ENCODE measurements at places on chromosomes 4 and X.

DNA sequence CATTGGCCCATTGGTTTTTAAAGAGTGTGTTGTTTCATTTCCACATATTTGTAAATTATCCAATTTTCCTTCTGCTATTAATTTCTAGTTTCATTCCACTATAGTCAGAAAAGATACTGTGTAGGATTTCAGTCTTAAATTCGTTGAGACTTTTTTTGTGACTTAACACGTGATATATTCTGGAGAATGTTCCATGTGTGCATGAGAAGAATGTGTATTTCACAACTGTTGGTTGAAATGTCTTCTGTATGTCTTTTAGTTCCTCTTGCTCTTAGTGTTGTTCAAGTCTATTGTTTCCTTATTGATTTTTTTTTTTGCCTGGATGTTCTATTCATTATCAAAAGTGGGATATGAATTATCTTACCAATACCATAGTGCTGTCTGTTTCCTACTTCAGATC is 606.9 kb downstream of the RPA4 start:
- H3K4me3 ChIP-seq, result no peak overlapping the region
- H3K36me3 ChIP-seq, result no peaks in the 10 kb centered on the region
- no peaks in the 10 kb centered on the region for H3K4me1 ChIP-seq
- no peak for DNase-seq
- no peak overlapping the region for H3K27ac ChIP-seq
- H3K27me3 ChIP-seq, result no peaks in the 10 kb centered on the region

DNA sequence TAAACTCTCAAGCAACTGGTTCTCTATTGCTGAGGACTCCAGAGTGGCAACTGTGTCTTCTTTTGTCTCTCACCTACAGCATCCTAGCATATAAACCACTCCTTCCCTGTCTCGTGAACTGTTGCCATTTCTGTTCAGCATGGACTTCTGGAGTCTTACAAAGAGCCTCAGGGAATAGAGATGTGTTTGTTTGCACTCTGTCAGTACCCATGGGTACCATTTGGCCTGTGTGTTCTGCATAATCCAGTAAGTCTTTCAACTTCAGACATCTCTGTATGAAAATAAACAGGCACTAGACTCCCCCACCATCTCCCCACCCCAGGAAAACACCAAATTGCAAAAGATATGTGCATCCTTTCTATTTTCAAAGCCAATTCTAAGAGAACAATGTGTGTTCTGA is 1351.6 kb upstream of the PABPC4L start:
- H3K27ac ChIP-seq, result no peak overlapping the region
- no peak overlapping the region for H3K4me3 ChIP-seq
- DNase-seq, result no peak
- no peaks in the 10 kb centered on the region for H3K36me3 ChIP-seq
- no peaks in the 10 kb centered on the region for H3K27me3 ChIP-seq

DNA sequence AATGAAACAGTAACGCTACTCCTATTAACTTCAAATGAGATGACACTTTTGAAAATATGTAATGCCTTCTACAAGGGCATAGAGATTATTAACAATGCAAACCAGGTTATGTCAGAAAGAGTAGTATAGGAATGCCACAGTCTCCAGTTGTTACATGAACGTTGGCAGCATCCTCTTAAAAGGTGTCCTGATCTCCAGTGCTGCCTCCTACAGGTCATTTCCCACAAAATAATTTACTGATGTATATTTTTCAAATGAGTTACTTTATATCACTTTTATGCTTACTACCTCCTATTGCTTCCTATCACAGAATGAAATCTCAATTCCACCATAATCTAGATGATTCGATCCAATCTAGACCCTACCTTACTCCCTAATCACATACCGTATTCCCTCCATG is 195.2 kb upstream of the EPHA5 start:
- no peaks in the 10 kb centered on the region for H3K27me3 ChIP-seq
- no peaks in the 10 kb centered on the region for H3K36me3 ChIP-seq
- no peak for DNase-seq
- H3K4me3 ChIP-seq, result no peak overlapping the region

- H3K27ac ChIP-seq, result no peak overlapping the region
- no peaks in the 10 kb centered on the region for H3K27me3 ChIP-seq
- no peaks in the 10 kb centered on the region for H3K4me1 ChIP-seq
- no peak overlapping the region for H3K4me3 ChIP-seq
- no peaks in the 10 kb centered on the region for H3K36me3 ChIP-seq
- no peak for DNase-seq
Measured at GRCh38 chrX:105565856-105566255, 256.5 kb upstream of the NRK start.

- no peak overlapping the region for H3K4me3 ChIP-seq
- DNase-seq, result no peak
- no peaks in the 10 kb centered on the region for H3K4me1 ChIP-seq
Measured at GRCh38 chrX:39331082-39331704, 529.9 kb downstream of the MID1IP1 start.

DNA sequence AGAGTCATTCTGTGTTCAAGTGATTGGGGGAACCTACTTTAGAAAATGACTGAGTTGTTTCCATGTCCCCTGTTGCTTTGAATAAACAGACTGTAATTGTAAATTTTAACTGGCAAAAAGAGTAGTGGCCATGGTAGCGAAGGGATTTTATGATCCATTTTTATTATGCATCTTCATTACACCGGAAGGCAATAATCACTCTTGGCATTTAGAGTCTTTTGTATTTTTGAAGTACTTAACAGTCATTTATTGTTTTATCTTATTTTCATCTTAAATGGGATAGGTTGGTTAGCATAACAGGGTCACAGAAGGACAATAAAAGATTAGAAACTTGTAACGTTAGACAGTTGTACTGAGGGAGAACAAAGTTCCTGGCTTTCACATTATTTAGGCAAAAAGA is 11.0 kb upstream of the OTC start:
- no peak overlapping the region for H3K27ac ChIP-seq
- no peaks in the 10 kb centered on the region for H3K4me1 ChIP-seq

GRCh38 chrX:13911586-13911985 is 94.7 kb upstream of the GPM6B start:
- peaks cover 1% of the 10 kb centered on the region for H3K4me1 ChIP-seq
- H3K27me3 ChIP-seq, result no peaks in the 10 kb centered on the region
- no peak overlapping the region for H3K27ac ChIP-seq
- H3K4me3 ChIP-seq, result no peak overlapping the region

DNA sequence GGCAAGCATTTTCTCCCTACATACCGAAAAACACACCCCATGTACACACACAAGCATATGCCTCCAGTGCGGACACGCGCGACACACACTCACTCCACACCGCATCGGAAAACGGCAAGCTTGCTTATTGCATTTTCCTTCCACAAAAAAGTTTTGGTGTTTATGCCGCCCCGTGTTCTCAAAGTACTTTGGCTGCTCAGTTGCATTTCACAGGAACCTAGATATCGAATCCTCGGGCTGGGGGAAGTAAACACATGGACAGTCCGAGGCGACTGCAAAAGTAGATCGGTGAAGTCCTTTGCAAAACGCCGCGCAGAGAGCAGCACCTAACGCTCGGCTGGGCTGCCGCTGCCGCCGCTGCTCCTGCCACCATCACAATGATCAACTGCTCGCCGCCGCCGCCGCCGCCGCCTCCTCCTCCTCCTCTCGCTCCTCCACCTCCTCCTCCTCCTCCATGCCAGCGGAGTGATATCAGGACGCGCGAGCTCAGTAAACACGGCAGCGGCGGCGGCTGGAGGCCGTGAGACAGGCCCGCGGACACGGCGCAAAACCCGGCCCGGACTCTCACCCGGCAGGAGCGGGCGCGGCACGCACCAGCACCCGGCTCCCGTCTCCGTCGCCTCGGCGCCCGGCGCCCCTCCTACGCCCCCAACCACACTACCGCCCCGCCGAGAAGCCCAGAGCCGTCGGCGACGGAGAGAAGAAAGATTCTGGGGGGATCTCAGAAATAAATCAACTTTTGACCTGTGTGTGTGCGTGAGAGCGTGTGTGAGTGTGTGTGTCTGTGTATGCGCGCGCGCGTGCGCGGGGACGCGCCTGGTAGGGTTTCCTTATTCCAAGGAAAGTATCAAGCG is at the start of gene MAML3:
TSS of gene MAML3 (minus strand) at position 467 of the 854 bp plus-strand sequence. CDS start 857 bp downstream, outside the sequence.
- H3K27ac ChIP-seq, result peak within 1 kb of the TSS; percentile 91
- no peaks in the 10 kb centered on the region for H3K4me1 ChIP-seq
- peak within 1 kb of the TSS; percentile 97 for H3K4me3 ChIP-seq
- no peaks in the 10 kb centered on the region for H3K36me3 ChIP-seq
- peak; percentile 98 for DNase-seq
- H3K27me3 ChIP-seq, result no peaks in the 10 kb centered on the region

- no peak overlapping the region for H3K27ac ChIP-seq
- no peaks in the 10 kb centered on the region for H3K27me3 ChIP-seq
- DNase-seq, result no peak
- H3K4me3 ChIP-seq, result no peak overlapping the region
- H3K4me1 ChIP-seq, result peaks cover 2% of the 10 kb centered on the region
Measured at GRCh38 chr4:14857981-14858380, 144.3 kb upstream of the CPEB2 start.

DNA sequence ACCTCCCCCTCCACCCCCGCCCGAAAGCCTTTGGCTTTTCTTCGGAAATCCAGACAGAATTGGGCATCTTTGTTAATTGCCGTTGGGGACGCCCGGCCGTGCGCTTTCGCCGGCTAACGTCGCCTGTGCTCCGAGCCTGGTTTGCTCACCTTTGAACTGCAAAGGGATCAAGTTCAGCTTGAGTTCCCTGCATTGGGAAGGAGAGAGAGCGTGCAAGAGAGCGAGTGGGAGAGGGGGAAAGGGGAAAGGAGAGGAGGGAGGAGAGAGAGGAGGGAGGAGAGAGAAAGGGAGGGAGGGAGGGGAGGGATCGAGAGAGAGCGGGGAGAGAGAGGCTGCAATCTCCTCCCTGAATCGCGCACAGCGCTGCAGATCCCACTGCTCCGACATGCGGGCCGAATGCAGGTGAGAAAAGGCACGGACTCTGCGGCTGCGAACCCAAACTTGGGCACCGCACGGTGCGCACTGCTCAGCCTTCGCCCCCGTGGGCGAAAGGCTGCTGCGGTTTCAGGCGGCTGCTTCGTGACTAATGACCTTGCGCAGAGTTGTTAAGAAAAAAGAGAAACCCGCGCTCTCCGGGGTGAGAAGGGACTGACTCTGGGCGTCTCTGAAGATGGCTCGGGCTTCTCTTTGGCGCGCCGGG is at the start of gene PCDH7:
TSS of gene PCDH7 (plus strand) at position 349 of the 640 bp plus-strand sequence. CDS start 1,054 bp downstream, outside the sequence.
- no peaks in the 10 kb centered on the region for H3K4me1 ChIP-seq

- H3K36me3 ChIP-seq, result no peaks in the 10 kb centered on the region
- no peak overlapping the region for H3K4me3 ChIP-seq
- DNase-seq, result no peak
- no peaks in the 10 kb centered on the region for H3K4me1 ChIP-seq
- no peaks in the 10 kb centered on the region for H3K27me3 ChIP-seq
Measured at GRCh38 chr4:104966349-104967033, 180.2 kb upstream of the TET2 start.

GRCh38 chr4:72613959-72614358 is 44.9 kb upstream of the ADAMTS3 start:
- H3K27ac ChIP-seq, result no peak overlapping the region
- no peaks in the 10 kb centered on the region for H3K27me3 ChIP-seq
- H3K4me3 ChIP-seq, result no peak overlapping the region
- H3K4me1 ChIP-seq, result no peaks in the 10 kb centered on the region
- H3K36me3 ChIP-seq, result no peaks in the 10 kb centered on the region
- no peak for DNase-seq

- peaks cover 3% of the 10 kb centered on the region for H3K4me1 ChIP-seq
- H3K27ac ChIP-seq, result no peak overlapping the region
- H3K36me3 ChIP-seq, result no peaks in the 10 kb centered on the region
- H3K4me3 ChIP-seq, result no peak overlapping the region
- DNase-seq, result no peak
Measured at GRCh38 chr4:147543034-147543433, 62.1 kb downstream of the EDNRA start.

- DNase-seq, result no peak
- no peaks in the 10 kb centered on the region for H3K4me1 ChIP-seq
- no peaks in the 10 kb centered on the region for H3K27me3 ChIP-seq
- H3K4me3 ChIP-seq, result no peak overlapping the region
- no peaks in the 10 kb centered on the region for H3K36me3 ChIP-seq
Measured at GRCh38 chr4:89995814-89996213, 101.2 kb downstream of the MMRN1 start.

DNA sequence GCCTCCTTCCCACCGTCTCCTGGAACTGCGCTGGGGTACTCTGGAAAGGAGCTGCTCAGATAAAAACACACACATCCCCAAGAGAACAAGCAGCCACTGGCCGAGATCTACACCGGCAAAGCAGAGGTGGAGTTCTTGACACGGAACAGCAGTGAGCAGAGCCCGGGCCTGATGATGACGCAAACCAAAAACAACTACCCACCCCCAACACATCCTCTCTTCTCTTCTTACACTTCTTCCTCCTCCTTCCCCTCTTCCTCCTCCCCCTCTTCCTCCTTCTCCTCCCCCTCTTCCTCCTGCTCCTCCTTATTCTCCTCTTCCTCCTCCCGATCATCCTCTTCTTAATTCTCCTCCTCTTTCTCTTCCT is 4.6 kb downstream of the PNMA5 start:
- no peak for DNase-seq
- no peaks in the 10 kb centered on the region for H3K4me1 ChIP-seq
- H3K27ac ChIP-seq, result no peak overlapping the region
- no peaks in the 10 kb centered on the region for H3K36me3 ChIP-seq

DNA sequence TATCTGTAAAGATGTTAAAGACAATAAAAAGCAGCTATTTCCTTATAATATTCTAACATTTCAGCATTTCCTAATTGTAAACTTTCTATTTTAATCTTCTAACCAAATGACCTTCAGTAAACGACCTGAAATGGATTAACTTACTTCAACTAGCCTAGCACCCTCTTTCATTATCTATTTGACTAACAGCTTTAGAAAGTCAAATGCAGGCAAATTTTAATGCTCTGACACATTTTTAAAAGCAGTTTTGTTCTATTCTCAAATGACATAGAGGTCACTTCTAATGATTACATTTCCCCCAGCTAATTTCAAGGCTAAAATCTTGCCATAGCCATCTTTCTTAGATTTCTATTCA is 41.9 kb downstream of the SLC7A11 start:
- no peaks in the 10 kb centered on the region for H3K36me3 ChIP-seq
- no peaks in the 10 kb centered on the region for H3K27me3 ChIP-seq
- DNase-seq, result no peak
- H3K4me3 ChIP-seq, result no peak overlapping the region
- no peaks in the 10 kb centered on the region for H3K4me1 ChIP-seq
- no peak overlapping the region for H3K27ac ChIP-seq

GRCh38 chr4:85748654-85749053 is 273.7 kb downstream of the ARHGAP24 start:
- H3K4me1 ChIP-seq, result no peaks in the 10 kb centered on the region
- H3K27me3 ChIP-seq, result no peaks in the 10 kb centered on the region
- DNase-seq, result no peak

DNA sequence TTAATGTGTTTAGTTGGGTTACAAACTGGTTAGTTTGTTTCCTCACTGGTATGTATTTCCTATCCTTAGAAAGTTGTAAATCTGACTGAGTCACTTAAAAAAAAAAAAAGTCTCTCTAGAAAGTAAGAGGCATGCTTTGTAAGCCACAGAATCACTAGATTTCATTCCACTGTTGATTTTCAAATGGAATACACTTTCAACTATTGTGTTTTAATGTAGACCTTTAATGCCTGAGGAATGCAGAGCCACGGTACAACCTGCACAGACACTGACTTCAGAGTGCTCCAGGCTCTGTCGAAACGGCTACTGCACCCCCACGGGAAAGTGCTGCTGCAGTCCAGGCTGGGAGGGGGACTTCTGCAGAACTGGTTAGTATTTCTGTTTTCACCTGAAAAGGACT is 88.6 kb downstream of the HHIP start:
- H3K4me1 ChIP-seq, result no peaks in the 10 kb centered on the region
- no peaks in the 10 kb centered on the region for H3K27me3 ChIP-seq
- no peak for DNase-seq
- no peaks in the 10 kb centered on the region for H3K36me3 ChIP-seq
